ENCODE measurements at places on chromosomes 11 and 22.
A peak's percentile ranks its signal among the peaks of the same experiment; 100 is the strongest.

GRCh38 chr11:128691802-128692752 is 1.8 kb upstream of the FLI1 start:
- DNase-seq: no peak

DNA sequence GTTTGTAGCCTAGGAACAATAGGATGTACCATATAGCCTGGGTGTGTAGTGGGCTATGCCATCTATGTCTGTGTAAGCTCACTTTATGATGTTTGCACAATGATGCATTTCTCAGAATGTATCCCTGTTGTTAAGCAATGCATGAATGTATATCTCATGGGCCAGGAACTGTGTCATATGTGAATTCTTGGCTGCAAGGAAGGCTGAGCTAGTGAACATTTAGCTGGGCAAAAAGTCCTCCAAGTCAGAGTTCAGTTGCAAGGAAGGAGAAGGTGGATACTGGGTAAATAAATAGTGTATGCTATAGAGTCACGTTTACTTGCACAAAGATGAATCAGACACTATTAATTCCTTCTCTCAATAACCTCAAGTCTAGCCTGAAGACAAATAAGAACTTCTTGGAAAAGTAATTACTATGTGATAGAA is 136.1 kb downstream of the EHF start:
- no peak for DNase-seq

DNA sequence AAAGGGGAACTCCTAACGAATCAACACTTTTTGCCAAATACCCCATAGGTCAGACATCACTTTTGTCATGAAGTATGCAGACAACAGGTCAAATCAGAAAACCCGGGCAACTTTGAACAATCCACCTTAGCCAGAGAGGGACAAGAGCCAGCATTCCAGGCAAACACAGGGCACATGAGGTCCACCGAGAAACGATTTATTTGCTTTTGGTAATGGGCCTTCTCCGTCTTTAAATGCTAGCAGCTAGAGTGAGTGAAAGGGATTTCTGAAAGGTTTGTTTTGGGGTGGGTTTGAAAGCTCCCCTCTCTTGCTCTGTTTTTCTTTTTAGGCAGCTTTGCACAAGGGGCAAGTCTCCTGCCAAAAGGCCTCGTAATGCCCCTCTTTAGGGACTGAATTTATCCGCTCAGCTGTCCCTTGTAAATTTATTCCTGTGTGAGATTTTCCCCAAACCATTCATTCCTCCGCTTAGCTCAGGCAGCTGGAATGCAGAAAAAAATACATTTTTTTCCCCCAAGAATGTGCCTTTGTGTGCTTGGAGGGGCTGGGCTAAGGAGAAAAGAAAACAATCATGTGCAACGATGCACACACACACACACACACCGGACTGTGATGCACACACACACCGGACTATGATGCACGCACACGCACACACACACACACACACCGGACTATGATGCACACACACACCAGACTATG is 196.9 kb downstream of the SNX19 start:
- no peak for DNase-seq

GRCh38 chr22:28589102-28589750 is 90.4 kb downstream of the TTC28 start:
- no peak for DNase-seq

DNA sequence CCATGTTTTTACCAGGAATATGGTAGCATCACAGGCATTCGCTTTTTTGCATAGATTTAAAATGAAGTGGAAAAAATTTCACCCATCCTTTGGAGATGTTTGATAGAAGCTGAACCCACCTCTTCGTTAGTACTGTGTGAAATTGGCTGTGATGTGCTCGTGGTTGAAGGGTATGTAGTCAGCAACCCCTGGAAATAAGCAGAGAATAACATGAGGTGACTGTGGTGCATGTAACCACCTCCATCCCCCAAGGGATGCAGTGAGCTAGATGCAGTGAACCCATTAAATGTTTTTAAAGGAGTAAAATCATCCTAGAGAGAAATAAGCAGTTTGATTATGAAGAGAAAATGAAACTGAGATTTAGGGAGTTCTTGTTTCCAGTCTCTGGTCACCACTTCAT is 15.9 kb downstream of the CBLIF start:
- no peak for DNase-seq

DNA sequence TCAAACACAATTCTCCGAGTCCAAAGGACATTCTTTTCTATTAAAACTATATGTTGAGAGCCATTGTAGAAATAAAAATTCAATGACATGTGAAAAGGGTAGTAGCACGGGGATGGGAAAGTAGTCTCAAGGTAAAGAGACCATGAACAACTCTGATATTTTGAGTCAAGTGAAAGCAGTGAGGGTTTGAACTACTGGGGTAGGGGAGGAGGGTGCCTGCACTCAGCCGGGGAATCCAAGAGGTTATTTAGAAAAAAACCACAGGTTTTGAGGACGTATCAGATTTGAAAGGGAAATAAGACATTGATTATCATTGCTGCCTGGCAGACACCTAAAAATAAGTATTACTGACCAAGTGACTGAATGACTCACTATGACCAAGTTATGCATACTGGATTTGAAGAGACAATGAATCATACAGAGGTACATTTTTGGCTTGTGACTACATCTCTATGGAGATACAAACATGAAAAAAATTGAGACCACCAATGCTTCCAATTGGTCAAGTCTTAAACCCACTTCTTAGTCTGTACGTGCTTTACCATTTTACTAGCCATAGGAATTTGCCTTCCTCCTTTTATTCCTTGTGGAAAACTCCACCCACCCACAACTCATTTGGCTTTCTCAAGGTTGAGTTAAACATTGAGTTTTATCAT is 2.2 kb upstream of the OR52H1 start:
- no peak for DNase-seq

DNA sequence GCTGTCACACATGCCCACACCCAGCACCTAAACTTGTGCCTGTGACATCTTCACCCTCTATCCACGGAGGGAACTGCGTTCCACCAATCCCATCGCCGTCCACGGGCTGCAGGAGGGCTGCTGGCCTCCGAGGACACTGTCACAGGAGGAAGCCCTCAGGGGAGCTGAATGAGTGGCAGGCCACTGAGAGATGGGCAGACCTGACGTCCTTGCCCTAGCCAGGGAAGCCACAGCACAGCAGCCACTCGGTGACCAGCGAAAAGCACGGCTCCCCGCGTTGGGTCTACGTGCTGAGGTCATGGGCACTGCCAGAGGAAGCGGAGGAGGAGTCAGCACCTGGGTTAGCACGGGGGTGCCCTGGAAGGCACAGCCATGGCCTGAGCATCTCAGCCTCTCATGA is 50.5 kb downstream of the IGSF9B start:
- DNase-seq: no peak

GRCh38 chr11:109946322-109946846 is 146.8 kb upstream of the ZC3H12C start:
- DNase-seq: peak; percentile 61

DNA sequence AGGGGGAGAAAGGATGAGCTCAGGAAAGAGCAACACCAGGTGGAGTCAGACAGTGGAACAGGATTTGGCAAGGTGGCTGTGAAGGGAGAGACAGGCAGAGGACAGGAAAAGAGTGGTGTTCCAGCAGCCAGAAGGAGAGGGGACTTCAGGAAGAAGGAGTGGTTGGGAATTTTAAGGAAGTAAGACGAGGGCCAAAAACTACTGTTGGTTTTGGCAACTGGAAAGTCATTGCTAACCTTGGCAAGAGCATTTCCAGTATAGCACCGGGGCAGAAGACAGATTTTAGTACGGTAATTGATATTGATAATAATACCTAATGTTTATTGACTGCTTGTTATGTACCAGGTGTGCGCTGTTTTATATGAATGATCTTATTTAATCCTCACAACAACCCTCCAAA is 15.4 kb upstream of the DDX6 start:
- peak; percentile 27 for DNase-seq

- DNase-seq: no peak
Measured at GRCh38 chr22:24039046-24039445, 27.9 kb downstream of the CABIN1 start.

GRCh38 chr11:134670961-134671370 is 258.9 kb upstream of the B3GAT1 start:
- no peak for DNase-seq

- peak; percentile 66 for DNase-seq
Measured at GRCh38 chr11:16881074-16881709, 133.0 kb downstream of the PLEKHA7 start.

GRCh38 chr22:30519842-30520425 is 14.4 kb upstream of the SEC14L4 start:
- DNase-seq: no peak

- DNase-seq: no peak
Measured at GRCh38 chr22:48675830-48676145, 1151.9 kb downstream of the BRD1 start.

GRCh38 chr11:34053161-34053686 is 1.7 kb downstream of the CAPRIN1 start:
- DNase-seq: peak; percentile 38

DNA sequence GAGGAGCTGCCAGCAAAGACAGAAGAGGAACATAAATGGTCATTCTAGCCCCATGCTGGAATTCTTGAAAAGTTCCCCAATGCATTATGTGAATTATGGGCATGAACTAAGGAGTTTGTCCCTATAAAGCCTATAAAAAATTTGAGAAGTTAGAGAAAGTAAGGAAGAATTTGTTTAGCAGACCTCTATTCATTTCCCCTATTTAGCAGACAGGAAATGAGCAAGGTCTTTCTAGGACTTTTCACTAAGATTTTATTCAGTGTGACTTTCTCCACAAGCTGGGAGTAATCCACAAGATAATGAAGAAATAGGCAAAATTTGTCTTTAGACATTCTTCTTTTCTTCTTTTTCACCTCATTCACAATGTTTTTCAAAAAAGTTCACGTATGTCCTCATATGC is 20.0 kb downstream of the PRRG4 start:
- DNase-seq: no peak

GRCh38 chr22:44595841-44596341 is 97.9 kb upstream of the RTL6 start:
- DNase-seq: no peak

DNA sequence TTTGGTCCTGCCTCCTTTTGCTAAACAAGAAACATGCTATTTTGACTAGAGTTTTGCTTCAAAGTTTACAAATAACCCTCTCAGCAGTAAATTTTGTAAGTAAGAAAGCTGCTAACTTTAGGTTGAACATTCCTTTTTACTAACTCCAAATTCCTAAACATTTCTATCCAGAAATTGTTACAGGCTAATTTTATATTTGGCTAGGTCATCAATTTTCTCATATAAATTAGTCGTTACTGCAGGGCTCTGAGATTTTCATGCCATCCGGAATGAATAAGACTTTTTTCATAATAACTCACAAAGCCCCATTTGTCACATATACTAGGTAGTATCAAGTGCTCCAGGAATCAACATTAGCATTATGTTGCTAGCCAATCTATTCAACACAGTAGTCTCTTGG is 143.1 kb downstream of the METTL15 start:
- no peak for DNase-seq

DNA sequence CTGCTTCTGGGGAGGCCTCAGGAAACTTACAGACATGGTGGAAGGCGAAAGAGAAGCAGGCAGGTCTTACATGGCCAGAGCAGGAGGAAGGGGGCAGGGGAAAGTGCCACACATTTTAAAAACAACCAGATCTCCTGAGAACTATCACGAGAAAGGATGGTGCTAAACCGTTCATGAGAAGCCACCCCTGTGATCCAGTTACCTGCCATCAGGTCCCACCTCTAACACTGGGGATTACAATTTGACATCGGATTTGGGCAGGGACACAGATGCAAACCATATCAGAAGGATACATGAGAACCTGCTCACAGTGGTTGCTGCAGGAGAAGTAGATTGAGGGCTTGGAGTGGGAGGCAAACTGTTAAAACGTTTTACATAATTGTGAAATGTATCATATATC is 152.2 kb downstream of the ADAMTS15 start:
- DNase-seq: no peak

DNA sequence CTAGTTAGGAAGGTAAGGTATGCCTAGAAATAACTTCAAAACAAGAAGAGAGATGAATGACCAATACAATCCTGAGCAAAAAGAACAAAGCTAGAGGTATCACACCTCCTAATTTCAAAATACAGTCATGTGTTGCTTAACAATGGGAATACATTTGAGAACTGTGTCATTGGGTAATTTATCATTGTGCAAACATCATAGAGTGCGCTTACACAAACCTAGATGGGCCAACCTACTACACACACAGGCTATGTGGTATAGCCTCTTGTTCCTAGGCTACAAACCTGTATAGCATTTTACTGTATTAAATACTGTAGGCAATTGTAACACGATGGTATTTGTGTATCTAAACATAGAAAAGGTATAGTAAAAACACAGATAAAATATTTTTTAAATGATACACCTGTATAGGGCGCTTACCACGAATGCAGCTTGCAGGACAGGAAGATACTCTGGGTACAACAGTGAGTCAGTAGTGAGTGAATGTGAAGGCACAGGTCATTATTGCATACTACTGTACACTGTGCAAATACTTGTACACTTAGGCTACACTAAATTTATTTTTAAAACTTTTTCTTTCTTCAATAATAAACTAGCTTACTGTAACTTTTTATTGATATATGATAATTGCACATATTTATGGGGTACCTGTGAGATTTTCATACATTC is 48.2 kb downstream of the STK33 start:
- peak; percentile 49 for DNase-seq

- no peak for DNase-seq
Measured at GRCh38 chr22:38233427-38233826, 31.6 kb downstream of the MAFF start.

- DNase-seq: no peak
Measured at GRCh38 chr11:19342036-19342435, 101.3 kb upstream of the E2F8 start.

GRCh38 chr22:47294222-47294532 is 531.7 kb downstream of the TBC1D22A start:
- DNase-seq: no peak

DNA sequence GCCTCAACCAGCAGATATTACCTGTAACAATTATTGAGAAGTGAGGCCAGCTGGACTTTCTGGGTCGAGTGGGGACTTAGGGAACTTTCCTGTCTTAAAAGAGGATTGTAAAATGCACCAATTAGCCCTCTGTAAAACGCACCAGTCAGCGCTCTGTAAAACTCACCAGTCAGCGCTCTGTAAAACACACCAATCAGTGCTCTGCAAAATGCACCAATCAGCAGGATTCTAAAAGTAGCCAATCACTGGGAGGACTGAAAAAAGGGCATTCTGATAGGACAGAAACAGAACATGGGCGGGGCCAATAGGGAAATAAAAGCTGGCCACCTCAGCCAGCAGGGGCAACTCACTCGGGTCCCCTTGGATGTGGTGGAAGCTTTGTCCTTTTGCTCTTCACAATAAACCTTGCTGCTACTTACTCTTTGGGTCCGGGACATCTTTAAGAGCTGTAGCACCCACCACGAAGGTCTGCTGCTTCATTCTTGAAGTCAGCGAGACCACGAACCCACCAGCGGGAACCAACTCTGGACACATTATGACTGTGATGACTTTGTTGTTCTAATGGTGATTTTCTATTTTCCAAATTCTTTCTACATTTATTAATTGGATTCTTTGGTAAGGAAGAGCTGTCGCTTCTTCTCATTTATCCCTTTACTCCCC is 40.2 kb upstream of the FGF3 start:
- no peak for DNase-seq

DNA sequence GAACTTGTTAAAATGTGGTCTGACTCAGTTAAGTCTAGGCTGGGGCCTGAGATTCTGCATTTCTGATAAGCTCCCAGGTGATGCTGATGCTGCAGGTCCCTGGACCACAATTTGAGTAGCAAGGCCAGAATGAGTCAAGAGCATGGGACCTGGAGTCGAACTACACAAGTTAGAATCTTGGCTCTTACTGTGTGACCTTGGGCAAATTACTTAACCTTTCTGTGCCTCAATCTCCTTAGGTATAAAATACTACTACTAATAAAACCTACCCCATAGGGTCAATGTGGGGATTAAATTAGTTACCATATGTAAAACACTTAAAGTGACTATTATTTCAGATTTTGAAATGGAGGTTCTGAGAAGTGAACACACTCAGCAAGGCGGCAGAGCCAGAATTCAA is 34.3 kb downstream of the GDPD5 start:
- no peak for DNase-seq

Data from NCI-H2029 (cell line).